Non-pigmented ciliary epithelial cell (primary cell): ENCODE measurements at places on chromosomes 2 and 18.
A peak's percentile ranks its signal among the peaks of the same experiment; 100 is the strongest.

- DNase-seq, result no peak
Observed at GRCh38 chr18:79962311-79962710, 2.1 kb upstream of the HSBP1L1 start.

DNA sequence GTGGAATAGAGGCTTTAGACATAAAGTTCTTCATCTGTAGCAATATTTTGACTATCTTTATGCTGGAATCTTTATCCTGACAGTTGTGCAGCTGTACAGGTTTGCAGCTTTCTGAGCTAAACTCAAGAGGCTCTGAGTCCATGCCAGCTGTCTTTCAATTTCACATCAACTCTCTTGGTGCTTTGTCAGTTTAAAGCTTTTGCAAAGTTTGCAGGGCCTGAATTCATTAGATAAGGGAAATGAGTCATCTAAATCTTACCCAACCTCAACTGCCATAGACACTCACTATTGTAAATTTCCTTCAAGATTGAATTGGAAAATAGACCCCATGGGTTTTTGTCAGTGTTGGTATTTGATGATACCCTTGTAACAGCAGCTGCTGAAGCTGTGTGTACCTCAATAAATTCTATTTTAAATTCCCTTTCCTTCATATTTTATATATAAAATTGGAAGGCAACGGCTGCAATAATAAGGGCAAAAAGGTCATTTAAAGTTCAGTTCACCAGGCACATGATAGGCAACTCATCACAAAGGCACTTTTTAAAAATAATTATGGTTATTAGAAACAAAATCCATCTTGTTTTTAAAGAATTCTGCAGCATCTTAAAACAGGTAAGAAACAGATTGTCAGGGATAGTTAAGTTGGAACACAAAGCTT is 169.9 kb upstream of the SLC39A10 start:
- peak; percentile 45 for DNase-seq

DNA sequence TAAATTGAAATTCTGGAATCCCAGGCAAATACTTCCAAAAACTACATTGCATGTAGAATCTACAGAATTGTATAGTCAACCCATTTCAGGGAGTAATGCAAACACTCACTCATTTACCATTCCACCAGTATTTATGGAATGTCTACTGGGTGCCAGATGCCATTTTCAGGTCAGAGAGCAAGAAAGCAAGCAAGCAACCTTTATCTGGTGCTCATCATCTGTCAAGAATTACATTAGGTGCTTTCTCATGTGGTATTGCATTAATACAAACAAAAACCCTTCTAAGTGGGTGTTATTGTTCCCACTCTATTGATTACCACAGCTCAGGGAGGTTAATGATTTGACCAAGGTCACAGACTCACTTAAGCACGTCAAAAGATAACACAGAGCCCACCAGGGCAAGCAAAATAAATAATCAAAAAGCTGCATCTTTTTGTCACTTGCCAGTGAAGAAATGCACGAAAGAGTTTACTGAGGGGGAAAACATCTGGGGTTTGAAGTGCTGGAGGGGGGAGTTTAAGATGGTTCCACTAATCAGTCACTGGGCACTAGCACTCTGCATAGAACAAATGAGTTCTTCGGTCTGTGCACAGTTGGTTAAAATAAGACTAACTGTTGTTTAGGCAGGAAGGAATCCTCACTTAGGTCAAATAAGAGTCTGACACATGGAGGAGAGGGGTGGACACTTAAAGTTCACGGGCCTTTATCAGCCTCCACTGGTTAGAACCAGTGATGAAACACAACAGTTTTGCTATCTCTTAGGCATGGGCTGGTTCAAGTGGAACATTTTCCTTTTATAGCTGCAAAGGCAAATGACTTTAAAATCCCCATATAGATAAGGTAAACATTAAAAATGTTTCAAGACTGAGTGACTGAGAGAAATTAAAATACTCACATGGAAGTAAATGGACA is 208.8 kb downstream of the CDH2 start:
- no peak for DNase-seq

GRCh38 chr18:7803956-7804469 is 236.9 kb downstream of the PTPRM start:
- no peak for DNase-seq

- no peak for DNase-seq
Observed at GRCh38 chr2:234630801-234631261, 133.9 kb upstream of the ARL4C start.

- DNase-seq, result no peak
Observed at GRCh38 chr2:205984381-205984780, 101.6 kb downstream of the INO80D start.

- no peak for DNase-seq
Observed at GRCh38 chr18:11661430-11661829, 27.6 kb upstream of the GNAL start.

DNA sequence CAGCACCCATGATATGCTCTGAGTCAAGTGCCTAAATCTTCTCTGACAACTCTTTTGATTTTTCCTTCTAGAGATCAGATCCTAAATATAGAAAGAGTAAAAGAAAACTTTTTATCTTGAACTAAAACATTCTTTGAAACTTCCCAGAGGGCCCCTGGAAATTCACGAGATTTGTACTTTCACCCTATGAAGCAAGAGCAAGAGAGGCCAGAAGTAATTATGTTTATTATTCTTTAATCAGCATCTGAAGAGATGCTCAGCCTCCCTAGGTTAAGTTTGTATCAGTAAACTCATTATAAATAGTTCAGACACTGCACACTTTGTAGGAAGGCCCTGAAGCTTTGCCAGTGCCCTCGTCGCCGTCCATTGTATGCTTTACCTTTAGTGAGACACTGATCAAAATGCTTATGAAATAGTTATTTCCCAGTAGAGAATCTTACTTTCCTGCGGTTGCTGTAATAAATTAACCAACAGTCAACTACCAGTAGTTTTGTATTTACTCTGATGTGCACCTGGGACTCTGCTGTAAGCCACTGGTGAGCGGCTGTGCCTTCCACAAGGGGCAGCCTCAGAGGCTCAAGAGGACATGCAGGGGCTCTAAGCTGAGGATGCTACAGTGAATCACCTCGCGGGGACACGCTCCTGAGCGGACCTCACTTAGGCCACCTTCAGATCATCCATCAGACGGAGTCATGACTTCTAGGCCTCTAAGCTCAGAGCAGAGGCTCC is 71.9 kb downstream of the BIN1 start:
- no peak for DNase-seq

DNA sequence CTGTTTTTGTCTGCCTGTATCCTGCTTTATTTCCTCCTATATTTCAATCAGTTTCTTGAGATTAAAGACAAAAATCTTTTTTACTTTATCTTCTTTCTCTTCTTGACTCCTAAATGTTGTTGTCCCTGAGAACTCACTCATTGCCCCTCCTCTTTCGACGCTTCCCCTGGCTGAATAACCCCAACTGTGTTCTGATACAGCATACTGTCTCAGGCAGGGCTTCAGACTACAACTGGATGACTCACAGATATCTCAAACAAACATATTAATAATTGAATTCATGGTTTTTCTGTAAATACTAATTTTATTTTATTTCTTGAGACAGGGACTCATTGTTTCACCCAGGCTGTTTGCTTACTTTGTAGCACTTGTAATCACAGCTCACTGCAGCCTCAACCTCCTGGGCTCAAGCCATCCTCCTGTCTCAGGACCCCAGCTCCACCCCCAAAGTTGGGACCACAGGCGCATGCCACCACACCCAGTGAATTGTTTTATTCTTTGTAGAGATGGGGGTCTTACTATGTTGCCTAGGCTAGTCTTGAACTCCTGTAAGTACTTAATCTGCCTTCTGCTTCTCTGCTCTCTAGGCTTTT is 9.4 kb downstream of the ITGAV start:
- no peak for DNase-seq

DNA sequence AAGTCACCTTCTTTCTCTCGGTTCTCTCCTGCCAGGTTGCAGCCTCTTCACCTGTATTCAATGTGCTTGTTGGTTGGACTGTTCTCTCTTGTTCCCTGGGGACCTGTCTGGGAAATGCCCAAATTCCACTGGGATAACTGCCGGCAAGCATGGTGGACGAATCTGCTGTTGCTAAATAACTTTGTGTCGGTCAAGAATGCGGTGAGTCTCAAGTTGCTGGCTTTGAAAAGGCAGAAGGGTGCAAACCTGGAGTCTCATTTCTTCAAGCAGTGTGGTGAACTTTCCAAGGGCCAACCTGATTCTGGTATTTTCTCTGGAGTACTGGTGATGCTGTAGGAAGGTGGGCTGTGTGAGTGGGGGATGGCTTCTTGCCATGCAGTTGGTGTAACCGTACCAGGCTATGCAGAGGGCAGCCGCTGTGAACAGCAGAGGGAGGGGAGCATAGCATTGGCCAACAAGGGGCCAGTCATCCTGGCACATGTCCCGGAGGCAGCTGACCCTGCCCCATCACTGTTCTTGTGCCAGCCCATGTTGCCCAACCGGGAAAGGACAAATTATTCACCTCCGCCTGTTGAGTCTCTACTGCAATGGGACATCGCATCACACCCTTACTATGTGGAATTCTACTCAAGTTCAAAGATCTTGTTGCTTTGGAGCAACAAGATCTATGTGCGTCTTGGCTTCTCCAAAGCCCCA is 88.1 kb upstream of the SEC11C start:
- no peak for DNase-seq

DNA sequence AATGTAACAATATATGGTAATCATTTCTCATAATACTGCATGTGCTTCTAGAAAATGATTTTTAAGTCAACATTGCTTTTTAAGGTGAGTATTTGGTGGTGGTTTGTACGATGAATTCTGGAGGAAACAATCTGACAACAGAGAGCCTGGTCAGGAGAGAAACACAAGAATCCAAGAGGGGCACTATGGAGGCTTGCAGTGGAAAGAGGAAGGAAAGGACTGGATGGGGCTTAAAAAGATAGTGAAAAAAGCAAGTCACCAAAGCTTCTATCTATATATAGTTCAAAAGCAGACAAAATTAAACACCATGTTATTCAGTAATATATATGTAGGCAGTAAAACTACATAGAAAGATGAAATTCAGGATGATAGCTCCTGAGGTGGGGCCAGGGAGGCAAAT is 109.4 kb upstream of the SERTAD2 start:
- no peak for DNase-seq

- no peak for DNase-seq
Observed at GRCh38 chr18:35912332-35912731, 60.1 kb upstream of the RMP24 start.

- DNase-seq, result no peak
Observed at GRCh38 chr2:74982577-74982976, 24.1 kb downstream of the POLE4 start.

DNA sequence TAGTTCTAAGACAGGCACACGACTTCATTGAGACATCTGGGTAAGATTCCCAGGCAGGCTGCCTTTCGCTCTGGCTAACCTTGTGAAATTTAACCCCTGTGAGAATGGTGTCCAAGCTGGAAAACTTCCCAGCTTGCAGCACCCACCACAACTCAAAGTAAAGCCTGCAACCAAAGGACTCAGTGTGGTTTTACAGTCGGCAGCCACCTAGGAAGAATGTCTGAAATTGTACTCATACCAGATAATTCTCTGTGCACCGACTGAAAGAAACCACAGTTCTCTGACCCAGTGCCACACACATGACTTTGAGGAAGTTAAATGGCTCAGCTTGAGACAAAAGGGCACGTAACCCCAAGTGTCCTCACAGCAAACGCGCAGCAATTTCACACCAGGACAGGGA is 125.7 kb downstream of the RBMS1 start:
- DNase-seq, result peak; percentile 91

DNA sequence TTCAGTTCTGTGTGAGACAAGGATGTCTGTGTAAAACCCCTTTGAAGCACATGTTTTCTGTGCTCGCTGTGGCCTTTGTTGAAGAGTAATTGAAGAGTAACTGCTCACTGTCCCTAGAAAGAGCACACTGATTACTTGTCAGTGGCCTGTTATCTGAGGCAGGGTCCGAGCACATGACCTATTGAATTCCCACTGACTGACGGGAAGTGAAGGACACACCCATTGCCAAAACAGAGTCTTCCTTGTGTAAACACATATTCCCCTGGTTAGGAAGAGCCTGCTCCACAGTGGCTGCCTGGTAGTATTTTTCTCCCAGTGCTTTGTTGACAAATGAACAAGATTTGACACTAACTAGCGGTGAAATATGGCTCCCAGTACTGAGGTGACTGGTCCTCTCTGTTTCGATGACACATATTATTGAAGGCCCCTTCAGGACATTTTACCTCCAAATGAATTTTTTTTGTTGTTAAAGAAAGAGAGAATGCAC is 148.5 kb upstream of the GYPC start:
- DNase-seq, result no peak

GRCh38 chr2:9655441-9656269 is 24.9 kb upstream of the YWHAQ start:
- DNase-seq, result peak; percentile 73

DNA sequence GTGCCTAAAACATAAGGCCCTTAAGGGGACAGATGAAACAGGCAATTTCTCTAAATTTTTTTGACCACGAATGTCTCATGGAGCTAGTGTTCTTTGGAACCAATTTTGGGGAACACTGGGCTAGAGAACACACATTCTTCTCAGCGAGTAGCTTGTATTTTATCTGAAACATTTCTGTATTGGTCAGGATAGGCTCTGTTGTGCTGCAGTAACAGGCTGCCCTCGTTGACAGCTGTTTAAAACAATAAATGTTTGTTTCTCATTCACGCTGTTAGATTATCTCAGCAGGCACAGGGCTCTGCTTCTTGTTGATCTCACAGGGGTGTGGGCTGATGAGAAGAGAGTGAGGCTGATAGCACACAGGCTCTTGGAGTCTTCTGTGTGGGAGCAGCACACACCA is 105.3 kb downstream of the SH3RF3 start:
- DNase-seq, result no peak

DNA sequence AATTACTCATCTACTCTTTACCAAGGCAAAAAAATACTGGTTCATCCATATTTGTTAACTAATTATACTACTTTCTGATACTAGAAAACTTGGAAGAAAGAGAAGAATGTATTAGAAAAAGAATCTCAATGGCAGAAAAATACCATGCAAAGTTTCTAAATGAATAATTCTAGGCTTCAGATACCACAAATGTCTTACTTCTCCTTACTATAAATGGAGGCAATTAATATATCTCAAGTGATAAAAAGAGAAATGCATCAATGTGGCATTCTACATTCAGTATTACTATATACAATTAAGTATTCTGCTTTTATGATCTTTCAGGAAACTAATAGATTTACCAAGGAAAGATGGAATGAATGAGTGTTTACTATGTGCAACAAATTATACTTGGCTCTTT is 85.5 kb downstream of the ITSN2 start:
- DNase-seq, result no peak

- DNase-seq, result no peak
Observed at GRCh38 chr2:54394392-54394791, 61.7 kb upstream of the SPTBN1 start.

DNA sequence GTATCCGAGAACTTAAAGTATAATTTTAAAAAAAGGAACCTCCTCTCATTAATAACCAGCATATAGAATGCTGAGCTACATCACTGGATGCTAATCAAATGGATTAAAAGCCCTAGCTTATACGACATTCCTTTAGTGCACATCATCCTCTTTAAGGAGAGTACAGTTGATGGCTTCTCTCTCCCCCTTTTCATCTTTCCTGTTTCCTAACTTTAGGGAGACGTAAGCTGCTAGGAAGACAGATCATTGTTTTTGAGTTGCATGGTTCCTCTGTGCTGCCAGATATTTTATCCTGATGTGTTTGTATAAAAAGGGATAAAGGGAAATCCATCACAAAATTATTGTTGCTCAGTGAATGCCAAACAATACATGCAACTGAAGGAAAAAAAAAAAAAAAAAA is 94.2 kb downstream of the SLC8A1 start:
- DNase-seq, result no peak
